Activated CD4-positive, alpha-beta T cell treated with anti-CD3 and anti-CD28 coated beads for 36 hours (primary cell): ENCODE measurements at places on chromosomes 3 and 15.
A peak's percentile ranks its signal among the peaks of the same experiment; 100 is the strongest.

DNA sequence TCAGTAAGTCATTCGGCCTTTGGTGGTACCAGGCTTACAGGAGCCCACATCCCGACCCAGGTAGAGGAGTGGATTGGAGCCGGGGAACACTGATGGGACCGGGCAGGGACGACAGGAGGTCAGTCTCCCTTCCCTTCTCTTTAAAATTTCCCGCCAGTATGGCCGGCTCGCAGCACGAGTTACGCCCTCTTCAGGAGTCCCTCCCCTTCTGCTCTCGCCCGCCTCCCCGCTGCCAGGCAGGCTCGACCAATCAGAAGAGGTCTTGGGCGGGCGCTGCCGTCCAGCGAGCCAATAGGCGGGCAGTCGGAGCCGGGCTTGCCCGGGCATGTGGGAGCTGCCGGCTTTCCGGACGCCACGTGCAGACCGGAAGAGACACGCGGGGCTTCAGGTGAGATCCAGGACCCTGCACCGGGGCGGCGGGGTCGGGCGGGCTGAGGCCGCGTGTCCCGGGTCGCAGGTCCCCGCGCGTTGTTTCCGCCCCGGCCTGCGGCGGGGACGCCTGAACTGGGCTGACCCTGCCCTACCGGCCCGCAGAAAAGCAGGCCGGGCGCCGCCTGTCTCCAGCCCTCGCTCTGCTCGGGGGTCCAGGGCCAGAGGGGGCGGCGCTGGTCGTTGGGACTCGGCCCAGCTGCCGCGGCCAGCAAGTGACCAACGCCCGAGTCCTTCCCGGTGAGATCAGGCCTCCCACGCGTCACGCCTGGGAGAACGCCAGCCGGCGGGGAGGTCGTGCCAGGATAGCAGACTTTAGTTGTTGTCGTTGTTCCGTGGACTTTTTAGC is at the start of gene AEN:
AEN (plus strand) TSS at position 346 of the 778 bp plus-strand sequence. CDS start 4,870 bp downstream, outside the sequence.
- peak; percentile 97 for DNase-seq

- no peak for DNase-seq
These were observed 58.7 kb downstream of the USF3 start for GRCh38 chr3:113637756-113638155.

GRCh38 chr3:171663805-171664204 is 146.5 kb downstream of the PLD1 start:
- DNase-seq = no peak

- peak; percentile 14 for DNase-seq
These were observed 64.3 kb downstream of the MINDY4B start for GRCh38 chr3:150840802-150841515.

DNA sequence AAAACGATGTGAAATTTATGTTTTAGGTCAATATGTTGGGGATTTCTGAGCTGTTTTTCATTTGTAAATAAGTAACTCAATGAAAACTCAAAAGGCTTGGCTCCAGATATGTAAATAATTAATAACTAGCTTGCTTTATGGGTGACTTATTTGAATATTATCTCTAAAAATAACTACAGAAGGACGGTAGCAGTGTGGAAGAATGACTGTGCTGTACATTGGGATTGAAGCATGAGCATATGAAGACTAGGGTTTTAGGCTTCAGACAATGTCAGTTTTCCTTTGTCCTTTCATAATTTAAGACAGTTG is 343.9 kb downstream of the GRM7 start:
- no peak for DNase-seq
